Neural progenitor cell (in vitro differentiated cells): ENCODE measurements at places on chromosomes 13 and 19. TPM values are rescaled to one million over a fixed set of nuclear protein-coding genes. Genes with fewer than 3 reads are reported as not detected.

DNA sequence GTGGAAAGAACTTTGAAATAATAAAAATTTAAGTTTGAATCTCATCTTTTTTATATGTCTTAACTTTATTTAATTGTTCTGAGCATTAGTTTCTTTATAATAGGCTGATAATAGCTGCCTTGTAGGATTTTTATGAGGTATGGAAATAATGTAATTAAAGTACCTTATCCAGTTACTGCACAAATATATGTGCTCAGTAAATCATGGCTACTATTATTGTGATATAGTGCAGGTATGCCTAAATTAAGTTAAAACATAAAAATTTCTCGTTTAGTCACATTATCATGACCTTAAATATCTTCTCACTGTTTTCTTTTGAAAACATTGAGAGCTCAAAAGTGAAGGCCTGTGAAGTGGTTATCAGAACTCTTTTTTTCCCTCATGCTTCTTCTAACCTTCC is 62.9 kb downstream of the NDFIP2 start:
- DNase-seq: no peak

DNA sequence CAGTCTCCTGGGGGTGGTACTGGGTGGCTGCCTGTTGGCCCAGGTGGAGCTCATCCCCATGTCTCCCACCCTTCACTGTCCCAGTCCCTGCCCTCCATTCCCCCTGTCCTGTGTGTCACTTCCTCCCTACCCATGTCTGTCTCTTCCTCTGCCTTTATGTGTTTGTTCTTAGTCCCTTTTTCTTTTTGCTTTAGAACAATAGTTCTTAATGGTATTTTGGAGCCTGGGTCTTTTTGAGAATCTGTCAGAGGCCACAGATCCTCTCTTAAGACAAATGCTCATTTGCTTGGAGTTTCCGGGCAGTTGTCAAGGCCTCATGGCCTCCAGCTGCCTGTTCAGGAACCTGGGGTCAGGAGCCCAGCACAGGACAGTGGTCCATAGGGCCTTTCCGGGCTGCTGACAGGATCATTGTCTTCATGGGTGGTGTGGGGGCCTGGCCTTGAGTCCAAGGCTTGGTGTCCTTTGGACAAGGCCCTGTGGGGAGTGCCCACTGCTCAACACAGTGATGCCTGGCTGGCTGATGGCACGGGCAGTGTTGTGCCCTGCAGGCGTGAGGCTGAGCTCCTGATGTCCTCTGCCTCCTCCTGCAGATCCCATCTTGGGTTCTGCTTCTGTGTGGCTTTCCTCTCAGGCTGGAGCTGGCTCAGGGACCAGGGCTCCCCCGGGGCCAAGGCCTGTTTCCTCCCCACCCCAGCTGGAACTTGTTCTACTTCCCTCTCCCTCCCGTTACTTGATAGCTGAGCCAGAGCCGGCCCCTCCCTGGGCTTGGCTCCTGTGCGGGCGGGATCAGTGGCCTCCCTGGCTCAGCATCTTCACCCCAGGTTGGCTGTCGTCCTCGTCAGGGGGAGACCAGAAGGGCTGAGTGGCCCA is 3.5 kb downstream of the EGLN2 start:
- no peak for DNase-seq

GRCh38 chr13:51093574-51093973 is 17.5 kb downstream of the C13orf42 start:
- DNase-seq: no peak

GRCh38 chr19:7328647-7329046 is 20.1 kb upstream of the ARHGEF18 start:
- DNase-seq: no peak

DNA sequence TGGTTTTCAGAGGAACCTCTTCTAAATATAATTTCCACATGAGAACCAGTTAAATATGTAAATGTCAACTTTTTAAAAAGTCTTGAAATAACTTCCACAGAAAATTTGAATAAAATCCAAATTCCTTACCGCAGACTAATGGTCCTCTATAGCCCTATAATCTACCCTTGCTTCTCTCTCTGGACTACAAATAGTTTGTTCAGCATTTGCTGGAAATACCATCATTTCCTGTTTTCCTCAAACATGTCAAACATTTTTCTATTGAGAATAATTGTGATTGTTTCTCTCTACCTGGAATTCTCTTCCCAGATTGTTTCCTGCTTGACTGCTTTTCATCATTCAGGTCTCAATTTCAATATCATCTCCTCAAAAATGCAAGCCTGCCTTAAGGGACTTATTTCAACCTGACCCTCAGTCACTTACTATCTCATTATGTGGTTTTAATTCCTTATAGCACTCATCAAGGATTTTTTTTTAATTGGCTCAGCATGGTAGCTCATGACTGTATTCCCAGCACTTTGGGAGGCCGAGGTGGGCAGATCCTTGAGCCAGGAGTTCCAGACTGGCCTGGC is 898.9 kb upstream of the MIR17HG start:
- no peak for DNase-seq

ENOX1 gene
- 0.68 and 1.1 TPM in 2 replicates for total RNA-seq

TM9SF2 gene
- total RNA-seq: 90.9 and 128 TPM in 2 replicates

PCSK4 gene
- total RNA-seq: 3.6 and 12.5 TPM in 2 replicates
